ENCODE measurements at places on chromosomes 5 and 9.

- DNase-seq, result peak; percentile 14
Measured at GRCh38 chr5:128053291-128053954, 30.1 kb upstream of the SLC12A2 start.

DNA sequence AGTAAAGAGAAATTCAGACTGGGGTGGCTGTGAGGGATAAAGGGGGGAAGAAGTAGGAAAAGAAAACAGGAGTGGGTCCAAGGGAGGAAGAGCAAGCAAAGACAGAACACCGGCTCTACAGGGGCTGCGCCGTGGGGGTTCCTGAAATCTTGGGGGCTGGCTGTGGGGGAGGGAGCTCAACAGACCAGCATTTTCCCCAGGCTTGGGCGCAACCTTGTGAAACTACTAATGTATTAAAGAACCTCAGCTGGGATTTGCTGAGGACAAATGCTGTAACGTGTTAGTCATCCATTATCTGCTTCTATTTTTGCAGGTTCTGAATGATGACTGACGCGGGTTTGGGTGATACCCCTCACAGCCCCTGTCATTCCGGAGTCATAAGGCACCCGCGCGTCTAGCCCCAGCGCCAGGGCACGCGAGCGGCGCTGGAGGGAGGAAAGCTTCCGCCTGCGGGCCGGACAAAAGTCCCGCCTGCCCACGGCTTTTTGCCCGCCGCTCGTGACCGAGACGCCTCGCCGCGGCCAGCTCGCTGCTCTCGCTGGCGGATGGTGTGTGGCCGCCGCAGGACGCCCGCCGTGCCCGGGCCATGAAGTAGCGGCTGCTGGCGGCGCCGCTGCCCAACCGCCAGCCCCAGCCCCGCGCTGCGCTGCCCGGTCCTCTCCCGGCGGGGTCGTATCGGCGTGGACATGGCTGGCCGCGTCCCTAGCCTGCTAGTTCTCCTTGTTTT is 110.6 kb downstream of the PAM start:
- DNase-seq, result peak; percentile 80

GRCh38 chr5:54693936-54694657 is 176.5 kb downstream of the SNX18 start:
- no peak for DNase-seq

DNA sequence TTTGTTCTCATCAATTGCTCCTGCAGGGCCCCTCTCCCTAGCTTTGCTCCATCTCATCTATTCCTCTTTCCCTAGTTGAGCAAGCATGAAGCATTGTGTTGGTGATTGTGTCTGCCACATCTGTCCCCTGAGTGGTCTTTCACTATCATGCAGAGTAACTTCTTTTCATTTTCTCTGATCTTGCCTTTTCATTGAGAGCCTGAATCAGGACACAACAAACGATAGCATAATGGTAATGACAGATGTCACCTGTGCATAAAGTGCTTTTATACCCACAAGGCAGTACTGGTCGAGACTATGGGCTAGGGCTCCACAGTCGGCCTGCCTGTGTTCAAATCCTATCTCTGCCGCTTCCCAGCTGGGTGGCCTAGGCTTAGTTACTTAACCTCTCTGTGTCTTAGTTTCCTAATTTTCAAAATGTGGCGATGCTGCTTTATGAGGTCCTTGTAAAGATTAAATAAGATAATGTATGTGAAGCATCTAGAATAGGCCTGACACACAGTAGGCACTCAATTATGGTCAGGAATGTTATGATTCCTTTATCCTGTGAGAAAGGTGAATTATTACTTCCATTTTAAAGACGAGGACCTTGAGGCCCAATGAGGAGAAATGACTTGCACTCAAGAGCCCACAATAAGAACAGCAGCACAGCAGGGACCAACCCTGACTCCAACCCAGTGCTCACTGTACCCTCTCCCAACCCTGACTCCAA is 137.1 kb upstream of the ZNF618 start:
- no peak for DNase-seq

DNA sequence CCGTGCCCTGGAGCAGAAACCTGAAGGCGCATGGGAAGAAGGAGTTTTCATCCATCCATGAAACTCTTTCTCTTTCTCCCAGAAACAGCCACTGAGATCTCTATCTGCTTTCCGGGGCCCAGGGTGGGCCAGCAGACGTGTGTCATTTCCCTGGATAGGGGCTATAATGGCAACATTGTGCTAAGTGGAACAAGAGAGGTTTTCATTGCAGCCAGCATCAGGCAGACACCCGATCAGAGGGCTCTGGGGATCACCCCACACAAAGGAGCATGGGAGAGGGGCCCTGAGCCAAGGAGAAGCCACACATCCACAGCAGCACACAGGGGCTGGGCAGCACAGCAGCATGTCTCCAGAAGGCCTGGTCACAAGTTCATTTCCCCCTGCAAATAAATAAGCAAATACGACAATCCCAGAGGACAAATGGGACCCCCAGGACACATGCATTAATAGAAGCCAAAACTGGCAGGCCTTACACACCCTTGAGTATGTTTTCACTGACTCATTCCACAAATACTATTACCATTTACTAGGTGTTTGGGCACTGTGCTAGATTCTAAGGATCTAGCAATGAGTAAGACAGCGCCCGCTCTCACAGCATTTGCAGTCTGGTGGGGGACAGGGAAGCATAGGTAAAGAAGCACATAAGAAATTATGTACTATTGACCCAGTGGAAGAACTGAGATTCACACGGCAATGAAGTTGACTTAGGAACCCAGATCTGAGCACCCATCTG is 4.3 kb upstream of the AFAP1L1 start:
- DNase-seq, result no peak

DNA sequence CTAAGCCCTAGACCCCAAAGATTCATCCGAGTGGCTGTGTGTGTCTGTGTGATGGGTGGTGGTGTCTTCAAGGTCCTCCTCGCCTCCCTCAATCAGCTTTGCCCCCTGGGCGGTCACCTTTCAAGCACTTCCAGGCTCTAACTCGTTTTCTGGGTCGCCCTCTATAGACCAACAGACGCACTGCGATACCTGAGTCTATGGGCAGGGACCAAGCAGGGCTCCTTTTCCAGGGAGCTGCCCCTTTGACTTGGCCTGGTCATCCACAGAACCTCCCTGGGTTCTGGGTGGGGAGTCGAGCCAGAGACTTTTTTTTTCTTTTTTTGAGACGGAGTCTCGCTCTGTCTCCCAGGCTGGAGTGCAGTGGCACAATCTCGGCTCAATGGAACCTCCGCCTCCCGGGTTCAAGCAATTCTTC is 1.1 kb downstream of the SLC27A4 start:
- no peak for DNase-seq

DNA sequence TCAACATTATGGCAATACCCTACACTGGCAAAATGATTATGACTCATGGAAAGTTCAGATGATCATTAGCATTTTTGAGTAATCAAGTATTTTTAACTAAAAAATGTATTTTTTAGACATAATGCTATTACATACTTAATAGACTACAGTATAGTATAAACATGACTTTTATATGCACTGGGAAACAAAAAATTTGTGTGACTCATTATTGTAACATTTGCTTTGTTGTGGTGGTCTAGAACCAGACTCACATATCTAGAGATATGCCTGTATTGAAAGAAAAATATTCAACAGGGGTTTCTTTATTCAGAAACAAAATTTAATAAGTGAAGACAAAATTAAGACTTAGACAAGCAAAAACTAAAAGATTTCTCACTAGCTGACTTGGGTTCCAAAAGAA is 385.3 kb upstream of the RIOK2 start:
- DNase-seq, result no peak

DNA sequence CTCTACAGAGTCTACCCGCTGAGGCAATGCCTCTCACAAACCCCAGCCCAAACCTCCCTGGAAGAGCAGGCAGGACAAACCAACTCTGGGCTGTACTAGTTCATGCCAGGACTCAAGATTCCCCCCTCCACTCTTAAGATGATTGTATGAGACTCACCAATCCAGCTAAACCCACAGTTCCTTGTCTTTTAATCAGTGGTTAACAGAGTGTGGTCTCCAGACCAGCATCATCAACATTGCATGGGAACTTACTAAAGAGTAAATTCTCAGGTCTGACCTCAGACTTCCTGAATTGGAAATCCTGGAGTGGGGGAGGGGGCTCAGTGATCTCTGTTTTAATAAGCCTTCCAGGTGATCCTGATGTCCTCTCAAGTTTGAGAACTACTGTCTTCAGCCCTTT is 240.9 kb downstream of the GAS1 start:
- no peak for DNase-seq

DNA sequence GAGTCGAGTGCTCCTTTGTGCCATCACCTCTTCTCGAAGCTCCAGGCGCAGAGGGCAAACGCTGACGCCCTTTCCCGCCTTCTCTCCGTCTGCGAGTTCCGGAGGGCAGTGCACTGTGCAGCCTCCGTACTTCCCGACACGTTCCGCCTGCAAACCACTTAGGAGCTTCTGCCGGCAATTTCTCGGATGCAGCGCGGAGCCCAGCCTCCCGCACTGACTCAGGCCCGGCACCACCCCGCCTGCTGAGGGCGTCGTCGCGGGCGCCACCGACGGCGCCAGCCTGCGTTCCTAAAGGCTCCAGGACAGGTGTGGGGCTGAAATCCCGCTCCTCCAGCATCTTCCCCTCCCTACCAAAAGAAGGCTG is 9.3 kb upstream of the TRIM36 start:
- no peak for DNase-seq

DNA sequence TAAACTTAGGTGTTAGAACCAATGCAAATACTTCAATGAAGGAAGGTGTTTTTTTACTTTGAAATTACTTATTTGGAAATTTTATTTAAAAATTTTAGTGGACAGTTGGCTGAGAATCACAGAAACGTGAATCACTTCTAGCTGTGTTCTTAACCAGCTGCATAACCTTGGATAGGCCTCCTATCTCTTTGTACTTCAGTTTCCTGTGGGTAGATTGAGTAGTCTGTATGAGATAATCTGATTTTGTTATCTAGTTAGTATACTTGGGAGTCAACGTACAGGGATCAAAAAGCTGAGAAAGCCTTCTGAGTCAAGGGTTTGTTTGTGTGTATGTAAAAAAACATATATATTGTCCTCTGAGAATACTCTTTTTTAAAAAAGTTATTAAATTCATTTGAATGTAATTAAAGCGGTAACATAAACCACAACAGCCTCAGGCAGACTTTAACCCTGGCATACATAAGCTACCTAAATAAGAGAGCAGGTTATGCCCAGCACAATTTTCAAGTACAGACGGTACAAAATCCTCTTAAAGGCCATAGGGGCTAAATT is 38.1 kb upstream of the ZCCHC7 start:
- DNase-seq, result no peak

DNA sequence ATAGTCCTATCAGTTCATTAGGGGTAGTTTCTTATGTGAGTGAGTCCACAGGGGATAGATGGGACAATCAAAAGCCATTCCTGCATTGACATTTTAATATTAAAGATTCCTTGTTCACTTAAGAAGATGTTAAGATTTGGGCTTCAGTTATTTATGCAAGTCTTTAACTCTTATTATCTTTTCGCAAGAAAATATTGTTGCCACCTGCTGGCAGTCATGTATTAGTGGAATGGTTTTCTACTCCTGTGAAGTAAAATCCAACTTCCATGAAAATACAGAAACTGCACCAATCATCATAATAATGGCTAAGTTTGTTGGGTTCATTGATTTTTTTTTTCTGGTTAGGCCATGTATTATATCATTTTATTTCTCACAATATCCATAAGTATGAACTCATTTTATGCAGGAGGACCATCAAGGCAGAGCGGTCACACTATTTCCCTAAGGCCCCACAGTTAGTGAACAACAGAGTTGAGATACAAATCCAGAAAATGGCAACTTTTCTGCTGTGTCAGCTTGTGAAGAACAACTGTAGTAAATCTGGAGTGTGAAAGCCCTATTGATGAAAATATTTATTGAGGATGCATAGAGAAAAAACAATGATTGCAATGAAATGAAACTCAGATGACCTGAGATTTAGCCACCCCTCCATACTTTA is 88.5 kb upstream of the TXNDC8 start:
- DNase-seq, result no peak

- no peak for DNase-seq
Measured at GRCh38 chr5:10729320-10730042, 31.6 kb downstream of the DAP start.

DNA sequence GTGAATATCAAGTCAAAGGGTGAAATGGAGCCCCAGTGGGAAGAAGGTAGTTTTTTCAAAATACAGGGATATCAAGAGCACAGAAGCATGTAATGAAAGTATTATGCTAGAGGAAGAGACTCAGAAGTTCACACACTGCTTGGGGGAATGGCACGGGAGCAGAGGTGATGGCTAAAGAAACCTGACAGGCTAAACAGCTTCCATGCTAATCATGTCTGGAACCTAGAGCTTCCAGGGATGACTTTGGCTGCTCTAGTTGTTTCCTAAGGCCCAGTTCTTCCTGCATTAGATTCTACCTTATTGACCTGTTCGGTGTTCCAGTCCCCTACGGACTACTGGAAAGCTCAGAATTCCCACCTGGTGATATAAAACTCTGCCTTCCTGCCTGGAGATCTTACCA is 34.3 kb downstream of the TRIM32 start:
- no peak for DNase-seq

GRCh38 chr9:127977884-127978647 is 2.7 kb downstream of the EEIG1 start:
- no peak for DNase-seq

- no peak for DNase-seq
Measured at GRCh38 chr5:124634741-124635323, 111.6 kb downstream of the ZNF608 start.

DNA sequence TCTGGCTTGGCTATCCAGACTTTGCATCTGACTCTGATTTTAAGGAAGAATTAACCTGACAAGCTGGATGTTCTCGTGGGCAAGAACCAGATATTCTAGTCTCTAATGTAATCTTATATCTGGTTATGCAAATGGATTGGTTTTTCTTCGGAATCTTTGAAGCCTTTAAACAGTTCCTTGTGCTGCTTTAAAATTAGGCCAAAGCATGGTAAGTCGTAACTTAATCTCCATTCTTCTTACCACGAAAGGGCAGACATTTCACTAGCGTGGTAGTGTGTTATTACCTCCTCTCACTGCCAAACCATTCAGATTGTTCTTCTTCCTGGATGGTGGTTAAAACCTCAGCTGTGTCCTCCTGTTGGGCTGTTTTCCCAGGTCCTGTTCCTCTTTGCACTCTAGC is 34.1 kb upstream of the TTC23L start:
- DNase-seq, result no peak

GRCh38 chr9:131800366-131800765 is 60.5 kb upstream of the RAPGEF1 start:
- DNase-seq, result no peak

- DNase-seq, result no peak
Measured at GRCh38 chr5:60183881-60184280, 290.4 kb upstream of the PDE4D start.

DNA sequence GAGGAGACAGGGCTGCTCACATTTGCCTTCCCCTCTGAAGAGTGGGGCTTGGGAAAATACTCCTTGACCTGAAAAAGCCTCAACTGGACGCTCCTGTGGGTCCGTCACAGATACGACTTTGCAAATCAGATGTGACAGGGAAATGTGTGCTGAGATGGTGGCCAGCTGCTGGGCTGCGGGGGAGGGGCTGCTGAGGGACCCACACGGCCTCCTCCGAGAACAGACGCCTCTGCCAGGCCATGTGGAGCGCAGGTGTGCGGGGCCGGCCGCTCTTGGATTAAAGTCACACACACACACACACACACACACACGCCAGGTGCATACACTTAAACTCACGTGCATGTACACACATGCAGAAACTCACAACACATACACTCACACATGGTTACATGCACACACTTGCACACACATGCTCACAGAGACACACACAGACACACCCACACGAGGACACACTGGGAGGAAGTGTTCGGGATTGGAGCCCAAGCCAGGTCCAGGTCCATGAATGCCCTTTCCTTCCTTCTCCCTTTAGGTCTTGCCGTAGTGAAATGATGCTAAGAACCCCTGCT is 167.4 kb downstream of the GAPVD1 start:
- DNase-seq, result no peak

- DNase-seq, result no peak
Measured at GRCh38 chr5:150356575-150357294, 762 bp upstream of the TCOF1 start.
